ENCODE measurements at places on chromosomes 3 and 15. TPM values are rescaled to one million over a fixed set of nuclear protein-coding genes. Genes with fewer than 3 reads are reported as not detected.
A peak's percentile ranks its signal among the peaks of the same experiment; 100 is the strongest.

- peak; percentile 49 for DNase-seq
Measured at GRCh38 chr3:134651347-134652041, 672 bp upstream of the KY start.

DNA sequence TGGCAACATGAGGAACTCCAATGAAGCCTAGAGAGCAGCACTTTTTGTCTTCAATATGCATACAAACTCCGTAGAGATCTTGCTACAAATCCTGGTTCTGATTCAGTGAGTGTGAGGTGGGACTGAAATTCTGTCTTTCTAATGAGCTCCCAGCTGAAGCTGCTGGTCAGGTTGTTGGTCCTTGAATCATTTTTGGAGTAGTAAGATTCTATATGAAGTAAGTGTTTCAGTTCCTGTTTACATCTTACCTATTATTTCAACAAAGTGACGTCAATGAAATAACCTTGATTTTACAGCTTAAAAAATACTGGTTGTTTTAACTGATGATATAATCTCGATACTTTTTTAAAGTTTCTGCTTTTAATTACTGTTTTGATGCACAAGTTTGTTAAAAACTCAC, 33.9 kb downstream of the SHQ1 start:
- DNase-seq = no peak

DNA sequence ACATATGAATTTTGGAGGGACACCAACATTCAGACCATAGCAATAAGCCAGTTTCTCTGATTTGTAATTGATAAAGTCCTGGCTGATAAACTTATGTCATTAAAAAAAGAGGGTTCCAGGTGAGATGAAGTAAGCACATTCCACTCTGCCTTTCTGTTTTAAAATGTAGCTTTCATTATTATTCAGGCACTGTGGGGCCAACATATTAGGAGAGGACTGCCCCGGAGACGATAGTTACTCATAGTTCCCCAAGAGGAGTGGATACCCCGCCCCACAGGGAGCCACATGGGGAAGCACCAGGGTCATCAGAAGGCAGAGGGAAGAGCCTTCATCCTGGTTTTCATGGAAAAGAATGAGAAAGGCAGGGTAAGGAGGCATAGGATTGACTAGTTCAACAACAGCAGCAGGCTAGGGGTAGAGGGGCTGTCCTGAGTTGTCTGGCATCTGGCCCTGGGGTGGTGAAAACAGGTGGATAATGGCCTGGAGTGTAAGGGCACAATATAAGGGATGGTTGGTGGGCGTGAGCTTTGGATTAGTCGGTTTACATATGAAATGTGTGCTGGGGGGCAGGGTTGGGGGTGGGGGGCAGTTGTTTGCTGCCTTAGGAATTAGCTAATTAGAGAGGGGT, 78.7 kb upstream of the PROK2 start:
- no peak for DNase-seq

DNA sequence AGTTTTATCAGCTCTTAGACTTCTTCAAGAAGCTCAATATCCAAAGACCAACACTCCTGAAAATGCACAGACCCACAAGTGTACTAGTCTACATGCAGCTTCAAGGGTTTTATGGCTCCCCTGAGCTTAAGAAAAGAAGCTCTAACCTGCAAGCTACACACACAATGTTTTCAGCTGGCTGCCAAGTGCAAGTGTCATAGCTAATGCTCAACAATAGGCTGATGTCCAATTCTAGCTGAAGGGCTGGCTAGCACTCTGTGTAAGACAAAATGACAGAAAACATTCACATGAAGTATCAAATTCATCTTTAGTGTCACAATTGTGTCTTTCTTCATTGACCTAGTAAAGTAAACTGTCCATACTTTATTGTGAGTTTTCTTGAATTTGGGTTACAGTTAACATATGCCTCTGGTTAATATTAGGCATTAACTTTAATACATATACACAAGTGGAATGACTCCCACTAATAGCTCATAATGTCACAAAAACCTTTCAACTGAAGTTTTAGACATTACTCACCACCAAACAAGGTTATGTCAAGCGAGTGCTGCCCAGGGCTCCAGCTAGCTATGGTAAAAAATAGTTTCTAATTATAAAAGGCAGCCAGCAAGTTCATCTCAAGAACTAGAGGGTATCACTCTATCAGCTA, 15.1 kb downstream of the ABI3BP start:
- no peak for DNase-seq

- DNase-seq = no peak
Measured at GRCh38 chr15:48647962-48648361, 2.5 kb upstream of the FBN1 start.

- DNase-seq = no peak
Measured at GRCh38 chr3:27594096-27594690, 110.0 kb upstream of the SLC4A7 start.

- no peak for DNase-seq
Measured at GRCh38 chr3:16496008-16496407, 17.5 kb downstream of the RFTN1 start.

DNA sequence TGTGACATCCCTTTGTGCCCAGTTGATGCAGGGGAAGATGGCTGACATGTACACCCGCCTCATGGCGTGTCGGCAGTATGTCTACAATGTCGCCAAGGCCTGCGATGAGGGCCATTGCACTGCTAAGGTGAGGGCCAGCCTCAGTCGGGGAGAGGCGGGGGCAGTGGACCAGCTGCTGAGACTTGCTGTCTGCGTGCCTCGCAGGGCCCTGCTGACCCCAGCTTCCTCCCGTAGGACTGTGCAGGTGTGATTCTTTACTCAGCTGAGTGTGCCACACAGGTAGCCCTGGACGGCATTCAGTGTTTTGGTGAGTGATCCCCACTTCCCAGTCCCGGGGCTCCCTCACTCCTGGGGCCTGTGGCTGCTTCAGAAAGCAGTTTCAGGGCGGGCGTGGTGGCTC, 10.5 kb downstream of the IVD start:
- no peak for DNase-seq

GRCh38 chr3:148531836-148532235, 165.9 kb upstream of the AGTR1 start:
- DNase-seq = no peak

GRCh38 chr3:67239353-67239752, 241.2 kb downstream of the KBTBD8 start:
- no peak for DNase-seq

DNA sequence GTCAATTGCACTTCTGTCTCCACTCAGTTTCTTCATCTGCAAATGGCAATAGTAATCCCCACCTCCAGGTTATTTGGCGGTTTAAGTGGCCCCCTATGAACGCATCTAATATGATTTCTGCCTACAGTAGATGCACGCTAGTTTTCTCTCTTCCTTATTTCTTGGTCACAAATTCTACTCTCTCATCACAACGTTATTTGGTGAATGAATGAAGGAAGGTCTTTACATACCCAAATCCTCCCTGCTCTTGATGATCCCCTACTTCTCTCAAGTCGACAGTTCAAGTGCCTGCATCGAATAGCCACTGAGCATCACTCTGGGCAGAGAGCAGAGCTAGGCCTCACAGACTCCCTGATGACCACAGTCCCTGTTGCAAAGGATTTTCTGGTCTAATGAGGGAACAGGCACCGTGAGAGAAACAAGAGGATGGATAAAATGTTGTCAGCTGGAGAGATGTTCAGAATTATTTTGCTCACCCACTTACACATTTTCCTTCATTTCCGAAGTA, 181.2 kb upstream of the SMAD3 start:
- DNase-seq = no peak

- DNase-seq = no peak
Measured at GRCh38 chr3:32857921-32858320, 40.1 kb downstream of the TRIM71 start.

DNA sequence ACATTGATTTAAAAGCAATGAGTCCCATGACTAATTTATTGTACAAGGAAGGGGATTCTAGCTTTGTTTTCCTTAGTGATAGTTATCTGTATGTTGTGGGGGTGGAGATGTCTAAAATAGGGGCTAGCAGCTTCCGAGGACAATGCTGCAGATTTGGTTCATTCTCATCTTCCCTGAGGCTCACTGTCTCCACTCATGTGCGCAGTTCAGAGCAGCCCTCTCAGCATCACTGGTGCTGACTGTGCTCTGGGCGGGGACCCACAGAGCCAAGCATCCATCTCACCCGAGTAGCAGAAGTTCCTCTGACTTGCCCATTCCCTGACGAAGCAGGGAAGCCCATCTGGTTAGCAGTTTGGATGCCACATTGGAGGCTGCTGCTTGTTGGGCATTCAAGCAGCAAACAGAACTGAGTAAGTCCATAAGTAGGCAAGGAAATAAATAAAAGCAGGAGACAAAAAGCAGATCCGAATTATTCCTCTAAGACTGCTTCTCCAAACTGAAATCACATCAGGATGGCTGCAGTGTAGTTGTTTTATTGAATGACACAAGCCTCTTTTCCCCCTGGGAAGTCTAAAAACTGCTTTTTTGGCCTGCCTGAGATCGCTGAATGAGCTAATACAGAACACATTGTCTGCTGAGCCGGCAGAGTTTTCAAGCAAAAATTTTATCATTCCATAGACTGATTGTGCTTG, 27.5 kb downstream of the RARB start:
- peak; percentile 60 for DNase-seq

DNA sequence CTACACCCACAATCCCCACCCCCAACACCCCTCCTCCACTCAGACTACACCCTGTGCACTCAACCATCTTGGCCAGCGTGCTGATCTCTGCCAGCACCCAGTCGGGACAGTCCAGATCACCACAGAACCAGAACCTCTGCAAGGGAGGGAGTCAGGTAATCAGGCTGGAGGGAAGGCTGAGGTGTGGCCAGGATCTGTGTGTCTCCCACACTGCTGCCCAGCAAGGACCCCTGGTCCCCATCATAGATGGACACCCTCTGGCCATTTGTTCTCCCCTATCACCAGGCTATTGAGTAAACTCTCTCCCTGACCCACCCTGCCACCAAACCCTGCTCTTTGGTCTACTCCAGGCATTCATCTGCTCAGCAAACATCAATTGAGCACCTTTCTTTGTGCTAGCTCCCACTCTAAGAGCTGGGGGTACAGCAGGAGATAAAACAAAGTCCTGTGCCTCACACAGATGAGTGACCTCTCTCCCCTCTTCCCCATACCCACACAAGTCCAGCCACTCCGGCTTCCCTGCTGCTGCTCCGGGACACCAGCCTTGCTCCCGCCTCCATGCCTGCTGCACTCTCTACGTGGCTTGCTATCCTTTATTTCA, 134.8 kb downstream of the TBC1D2B start:
- no peak for DNase-seq

GRCh38 chr3:12620305-12620704, 43.6 kb downstream of the RAF1 start:
- no peak for DNase-seq

DNA sequence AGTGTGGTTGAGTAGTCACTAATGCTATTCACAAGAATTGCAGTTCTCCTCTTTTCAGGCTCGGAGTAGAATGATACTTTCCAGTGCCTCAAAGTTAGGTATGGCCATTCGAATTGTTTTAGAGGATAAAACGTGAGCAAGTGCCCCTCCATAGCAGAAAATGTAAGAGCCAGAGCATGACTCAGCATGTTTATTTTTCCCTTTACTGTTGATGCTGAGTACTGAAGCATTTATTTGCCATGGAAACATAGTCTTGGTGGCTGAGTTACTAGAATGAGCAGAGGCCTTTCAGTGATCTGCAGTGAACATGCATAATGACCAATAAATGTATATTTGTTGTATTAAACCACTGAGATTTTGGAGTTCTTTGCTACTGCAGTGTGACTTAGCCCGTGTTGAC, 540.6 kb downstream of the NLGN1 start:
- DNase-seq = no peak

DNA sequence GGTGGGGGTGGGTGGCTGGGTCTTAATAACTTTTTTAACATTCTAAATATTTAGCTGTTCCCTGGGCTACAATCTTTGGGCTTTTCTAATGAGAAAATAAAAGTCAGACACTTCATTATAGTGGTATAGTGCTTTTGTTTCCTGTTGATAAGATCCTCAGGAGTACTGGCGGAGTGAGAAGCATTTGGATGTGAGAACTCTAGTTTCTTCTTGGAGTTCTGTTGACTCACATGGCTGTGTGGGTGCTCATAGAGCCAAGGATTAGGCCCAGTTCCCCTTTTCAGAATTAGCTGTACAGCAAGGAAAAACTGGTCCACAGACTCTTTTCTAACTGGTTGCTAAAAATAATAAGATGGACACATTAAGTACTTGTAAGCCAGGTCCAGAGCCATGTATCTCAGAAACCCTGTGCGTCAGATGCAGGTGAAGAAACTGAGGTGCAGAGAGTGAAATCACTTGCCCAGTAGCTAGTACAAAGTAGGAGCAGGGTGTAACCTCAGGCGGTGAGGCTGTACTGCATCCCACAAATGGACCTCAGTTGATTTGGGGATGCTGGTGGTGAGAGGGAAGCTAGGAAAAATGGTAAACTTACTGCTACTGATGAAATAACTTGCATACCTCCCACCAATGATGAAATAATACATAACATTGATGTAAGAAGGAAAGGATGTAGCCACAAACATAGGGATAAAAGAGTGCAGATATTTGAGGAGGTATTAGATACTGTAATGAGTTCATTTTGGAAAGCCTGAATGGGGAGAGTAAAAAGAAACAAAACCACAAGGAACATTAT, 2.3 kb downstream of the ITPR1 start:
- no peak for DNase-seq

GRCh38 chr3:135528413-135529015, 437.0 kb upstream of the PPP2R3A start:
- no peak for DNase-seq

GRCh38 chr3:103684904-103685303, 1250.1 kb downstream of the ZPLD1 start:
- no peak for DNase-seq

DNA sequence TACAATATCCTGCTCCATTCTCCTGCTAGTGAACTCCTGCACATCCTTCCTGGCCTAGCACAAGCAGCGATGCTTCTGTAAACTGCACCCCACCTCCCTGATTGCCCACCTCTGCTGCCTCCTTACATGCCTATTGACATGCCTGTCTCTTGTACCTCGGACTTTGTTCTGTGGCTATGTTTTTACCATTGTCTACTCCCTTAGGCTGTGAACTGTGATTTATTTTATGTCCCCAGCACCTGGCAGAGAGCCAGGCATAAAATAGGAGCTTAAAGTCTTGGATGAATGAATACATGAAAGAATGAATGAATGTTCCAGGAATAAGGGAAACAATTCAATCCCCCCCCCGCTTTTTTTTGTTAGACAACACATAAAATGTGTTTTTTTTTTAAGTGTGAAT, 210.0 kb downstream of the MYRIP start:
- no peak for DNase-seq

GRCh38 chr3:8154617-8155016, 347.0 kb upstream of the LMCD1 start:
- DNase-seq = no peak

The GP5 gene
- not detected for total RNA-seq

The LRRC28 gene
- 28.8 TPM for total RNA-seq

The DPP8 gene
- total RNA-seq = 27.4 TPM

The TMEM40 gene
- not detected for total RNA-seq

The PATL2 gene
- total RNA-seq = 0.28 TPM

The OXSM gene
- 4.9 TPM for total RNA-seq

The SRGAP3 gene
- 3.8 TPM for total RNA-seq

The NEO1 gene
- total RNA-seq = 19.7 TPM

The CLSTN2 gene
- total RNA-seq = 32.2 TPM

The CGNL1 gene
- 15.1 TPM for total RNA-seq

The LDHAL6B gene
- not detected for total RNA-seq

All from uterus (tissue), 4 donors.